ENCODE measurements at places on chromosomes 11 and 22.

DNA sequence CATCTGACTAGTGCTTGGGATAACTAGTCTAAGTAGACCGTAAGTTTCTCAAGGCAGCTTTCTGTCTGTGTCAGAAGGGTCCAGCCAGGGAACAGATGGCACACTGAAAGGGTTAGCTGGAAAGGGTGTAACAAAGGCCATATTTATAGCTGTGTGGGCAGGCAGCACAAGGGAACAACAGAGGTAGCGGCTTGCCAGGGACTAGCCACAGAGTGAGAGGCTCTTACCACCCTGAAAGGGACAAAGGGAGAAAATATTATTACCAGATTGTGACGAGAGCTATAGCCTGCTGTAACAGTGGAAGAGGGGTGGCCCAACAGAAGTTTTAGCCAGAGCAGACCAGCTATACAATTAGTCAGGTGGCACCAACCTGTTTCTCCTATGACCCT is 129.4 kb downstream of the CCDC34 start:
- DNase-seq, result no peak

DNA sequence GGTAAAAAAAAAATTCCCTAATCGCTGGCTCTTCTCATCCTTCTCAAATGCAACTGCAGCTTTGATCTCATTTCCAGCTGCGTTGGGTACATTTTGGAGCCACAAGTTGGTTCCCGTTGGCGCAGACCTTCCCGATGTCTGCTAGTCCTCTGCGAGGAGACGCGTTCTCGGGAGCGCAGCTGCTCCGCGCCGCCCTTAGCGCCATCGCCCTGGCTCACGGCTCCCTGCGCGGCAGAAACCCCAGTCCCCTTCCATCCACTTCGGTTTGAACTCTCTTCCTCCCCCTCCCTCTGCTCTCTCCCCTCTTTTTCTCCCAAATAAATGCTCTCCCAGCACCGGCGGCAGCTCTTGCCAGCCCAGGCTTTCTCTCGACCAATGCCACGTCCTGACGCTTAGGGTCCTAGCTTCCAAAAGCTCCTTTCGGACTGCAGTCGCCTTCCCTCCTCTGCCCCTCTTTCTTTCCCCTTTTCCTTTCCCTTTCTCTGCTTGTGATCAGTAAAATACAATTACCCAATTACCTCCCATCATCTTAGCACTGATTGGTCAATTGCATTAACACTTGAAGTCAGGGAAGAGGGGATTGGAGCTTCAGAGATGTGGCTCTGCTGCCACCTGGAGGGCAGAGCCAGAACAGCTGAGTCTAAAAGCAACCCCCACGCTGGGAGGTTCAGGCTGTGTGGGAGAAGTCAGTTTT is 1165.7 kb downstream of the LRRC4C start:
- DNase-seq, result peak; percentile 50

DNA sequence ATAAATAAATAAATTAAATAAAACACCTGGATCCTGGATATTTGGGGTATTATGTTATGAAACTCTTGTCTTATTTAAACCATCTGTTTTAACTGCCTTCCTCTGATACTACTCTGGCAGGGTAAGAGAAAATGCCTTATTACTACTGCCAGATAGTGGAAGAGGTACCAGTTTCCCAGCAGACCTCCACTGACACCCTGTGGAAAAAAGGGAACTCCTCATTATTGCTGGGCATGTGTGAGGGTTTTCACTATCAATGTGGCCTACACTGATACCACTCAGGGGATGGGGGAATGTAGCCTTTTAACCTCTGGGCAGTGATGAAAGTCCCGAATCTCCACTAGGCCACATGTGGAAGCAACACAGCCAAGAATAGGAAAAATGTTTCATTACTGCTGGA is 121.0 kb downstream of the LUZP2 start:
- no peak for DNase-seq

DNA sequence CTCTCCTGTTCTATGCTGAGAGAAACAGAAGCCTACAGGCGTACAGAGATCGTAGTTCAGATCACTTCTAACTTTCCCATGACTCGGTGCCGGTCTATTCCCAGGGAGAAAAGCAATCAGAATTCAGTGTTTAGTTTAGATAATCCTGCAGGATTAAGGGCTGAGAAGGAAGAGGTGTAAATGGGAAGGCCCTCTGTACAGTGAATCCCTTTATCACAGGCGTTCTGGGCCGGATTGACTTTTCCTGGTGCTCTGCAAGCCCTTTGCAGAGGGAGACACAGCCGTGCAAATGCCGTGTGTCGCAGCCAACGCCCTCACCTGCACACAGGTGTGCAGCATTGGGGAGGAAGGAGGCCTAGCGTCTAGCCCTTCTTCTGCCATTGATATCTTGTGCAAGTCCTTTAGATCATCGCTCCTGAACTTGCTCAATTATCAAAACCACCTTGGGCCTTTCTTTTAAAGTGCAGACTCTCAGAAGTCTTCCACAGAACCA is 90.6 kb downstream of the DSCAML1 start:
- DNase-seq, result no peak

- DNase-seq, result no peak
These were observed 40.2 kb downstream of the RRP8 start for GRCh38 chr11:6563121-6563619.

DNA sequence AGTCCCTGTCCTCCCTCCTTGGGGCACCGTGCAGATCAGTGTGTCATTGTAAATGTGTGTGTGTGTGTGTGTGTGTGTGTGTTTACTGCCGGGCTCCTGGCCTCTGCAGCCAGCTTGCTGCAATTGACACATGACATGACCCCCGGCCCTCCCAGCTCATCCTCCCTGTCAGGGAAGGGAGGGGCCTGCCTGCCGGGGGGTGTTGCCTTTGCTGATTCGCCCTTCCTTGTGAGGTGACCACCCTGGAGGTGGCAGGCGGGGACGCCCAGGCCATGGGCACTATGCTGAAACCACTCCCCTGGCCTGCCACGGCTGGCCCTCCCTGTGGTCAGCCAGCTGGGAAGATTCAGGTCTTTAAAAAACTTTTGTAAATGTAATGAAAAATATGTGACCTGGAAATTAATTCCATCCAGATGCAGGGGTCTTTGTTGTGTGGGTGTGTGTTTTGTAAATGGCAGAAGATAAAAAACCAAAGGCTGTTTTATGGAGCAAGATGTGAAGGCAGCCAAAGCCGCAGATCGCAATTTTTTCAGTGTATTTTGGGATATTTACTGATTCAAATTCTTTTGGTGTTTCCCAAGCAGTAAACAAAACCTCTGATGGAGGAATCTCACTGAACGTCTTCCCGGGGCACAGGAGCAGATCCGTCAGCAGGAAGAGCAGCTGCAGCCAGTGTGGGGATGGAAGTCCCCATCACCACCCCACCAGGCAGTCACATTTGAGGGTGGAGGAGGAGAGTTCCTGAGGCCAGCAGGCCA is 23.2 kb downstream of the SHISAL1 start:
- no peak for DNase-seq

DNA sequence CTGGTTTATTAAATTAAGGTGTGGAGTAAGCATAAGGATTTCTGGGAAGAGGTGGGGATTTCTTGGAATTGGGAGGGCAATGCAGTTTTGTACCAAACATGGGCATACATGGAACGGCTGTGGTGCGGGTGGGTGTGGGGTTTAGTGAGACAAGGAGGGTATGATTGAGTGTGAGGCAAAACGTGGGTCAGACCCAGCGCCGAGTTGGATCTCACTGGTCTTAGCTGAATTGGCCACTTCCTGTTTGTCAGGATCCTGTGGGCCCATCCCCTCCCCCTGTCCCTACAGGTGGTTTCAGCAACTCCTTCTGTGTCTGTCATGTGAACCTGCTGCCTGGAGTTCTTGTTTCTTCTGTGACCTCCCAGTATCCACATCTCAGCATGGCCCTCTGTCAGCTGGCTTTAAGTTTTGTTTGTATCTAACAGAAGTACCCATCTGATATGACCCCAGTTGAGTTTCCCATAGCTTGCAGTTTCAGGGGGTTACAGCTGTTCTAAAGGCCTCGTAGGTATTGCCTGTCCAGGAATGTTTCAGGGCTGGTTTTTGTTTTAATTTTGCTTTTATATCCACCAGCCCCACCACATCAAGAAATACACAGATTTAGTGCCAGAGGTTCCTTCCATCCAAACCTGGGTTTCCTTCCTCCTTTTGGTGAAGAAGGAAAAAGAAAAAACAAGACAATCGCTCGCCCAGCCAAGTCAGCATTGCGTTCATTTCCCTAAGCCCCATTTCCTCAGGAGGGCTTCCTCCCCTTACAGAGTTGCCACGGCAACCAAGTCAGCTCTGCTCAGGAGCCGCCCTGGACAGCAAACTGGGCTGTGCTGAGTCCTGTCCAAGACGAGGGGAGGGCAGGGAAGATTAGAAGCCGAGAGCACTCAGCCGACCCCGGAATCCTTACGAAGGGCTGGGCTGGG is 6.0 kb downstream of the APOL1 start:
- DNase-seq, result peak; percentile 82

GRCh38 chr11:121466063-121466794 is 13.5 kb upstream of the SORL1-AS1 start:
- DNase-seq, result peak; percentile 91

DNA sequence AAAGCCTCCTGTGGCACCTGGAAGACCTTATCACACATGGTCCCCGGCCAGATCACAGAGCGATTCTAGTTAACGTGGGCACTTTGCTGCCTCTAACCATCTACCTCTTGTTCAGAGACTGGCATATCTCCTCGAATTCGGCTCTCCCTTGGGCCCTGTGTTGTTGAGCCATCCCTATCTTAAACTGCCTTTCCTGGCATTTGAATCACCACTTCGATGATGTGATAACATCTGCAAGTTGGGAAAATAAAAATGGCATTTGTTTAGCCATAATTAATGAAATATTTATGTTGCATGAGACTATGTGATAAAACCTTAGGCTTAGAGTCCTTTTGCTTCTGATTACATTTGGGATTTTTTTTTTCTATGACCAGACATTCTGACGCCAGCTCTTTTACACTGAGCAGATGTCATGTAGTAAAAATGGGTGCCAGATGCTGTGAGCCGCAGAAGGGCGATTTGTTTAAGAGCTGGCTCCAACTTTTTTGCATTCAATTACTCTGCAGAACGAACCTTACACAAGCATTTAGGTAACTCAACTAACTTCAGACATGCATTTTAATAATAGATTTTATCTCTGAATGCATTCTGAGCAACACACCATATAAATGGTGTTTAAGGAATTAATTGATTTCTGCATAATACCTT is 58.5 kb upstream of the PARVA start:
- DNase-seq, result peak; percentile 88

GRCh38 chr11:132006884-132007580 is 636.6 kb downstream of the NTM start:
- DNase-seq, result no peak

- no peak for DNase-seq
These were observed 212.4 kb upstream of the SYN3 start for GRCh38 chr22:33270596-33270995.

- DNase-seq, result no peak
These were observed 28.6 kb upstream of the NCAM1 start for GRCh38 chr11:112932593-112932992.

DNA sequence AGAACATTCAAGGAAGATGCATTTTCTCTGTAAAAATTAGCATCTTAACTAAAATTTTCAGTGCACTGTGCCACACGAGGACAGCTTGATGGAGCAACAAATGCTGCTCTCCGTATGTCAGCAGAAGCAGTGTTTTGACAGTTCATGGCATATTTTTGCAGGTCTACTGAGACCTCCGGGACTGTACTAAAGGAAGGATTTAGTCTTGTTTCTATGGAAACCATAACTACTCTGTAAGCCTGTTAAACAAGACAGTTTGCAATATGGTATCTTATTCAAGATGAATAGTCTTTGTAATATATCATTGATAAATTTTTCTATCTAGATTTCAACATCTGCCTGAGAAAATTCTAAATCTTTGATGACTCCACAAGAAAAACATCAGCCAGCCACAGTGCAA is 184.0 kb upstream of the GUCY1A2 start:
- no peak for DNase-seq

GRCh38 chr11:44172966-44173365 is 77.5 kb downstream of the EXT2 start:
- DNase-seq, result no peak

DNA sequence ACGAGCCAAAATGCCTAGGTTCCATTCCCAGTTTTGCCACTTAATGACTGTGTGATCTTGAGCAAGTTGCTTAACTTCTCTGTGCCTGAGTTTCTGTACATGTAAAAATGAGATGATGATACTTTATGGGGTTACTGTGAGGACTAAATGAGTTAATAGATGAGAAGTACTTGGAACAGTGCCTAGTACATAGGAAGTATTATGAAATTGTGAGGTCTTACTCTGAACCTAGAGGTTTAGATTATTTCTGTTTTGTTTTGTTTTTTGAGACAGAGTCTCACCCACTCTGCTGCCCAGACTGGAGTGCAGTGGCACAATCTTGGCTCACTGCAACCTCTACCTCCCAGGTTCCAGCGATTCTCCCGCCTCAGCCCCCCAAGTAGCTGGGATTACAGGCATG is 227.0 kb upstream of the POU2AF2 start:
- no peak for DNase-seq

DNA sequence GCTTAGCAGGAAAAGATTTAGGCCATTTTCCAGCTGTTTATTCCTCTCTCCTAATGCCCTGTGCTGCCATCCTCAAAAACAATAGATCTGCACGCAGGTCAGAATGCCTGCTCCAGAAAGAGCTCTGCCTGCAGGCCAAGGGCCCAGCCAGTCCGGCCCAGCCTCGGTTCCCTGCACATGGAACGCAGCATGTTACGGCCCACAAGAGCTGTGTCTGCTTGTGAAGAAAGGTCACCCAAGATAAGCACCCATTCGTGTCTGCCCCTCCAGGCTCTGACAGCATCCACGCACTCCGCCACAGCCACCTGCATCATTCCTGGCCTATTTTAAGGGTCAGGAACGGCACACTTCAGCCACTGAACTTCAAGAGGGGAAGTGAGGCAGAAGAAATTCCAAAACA is 152.2 kb downstream of the SPATA19 start:
- DNase-seq, result no peak

GRCh38 chr11:23520226-23520960 is 660.1 kb upstream of the CCDC179 start:
- DNase-seq, result no peak

DNA sequence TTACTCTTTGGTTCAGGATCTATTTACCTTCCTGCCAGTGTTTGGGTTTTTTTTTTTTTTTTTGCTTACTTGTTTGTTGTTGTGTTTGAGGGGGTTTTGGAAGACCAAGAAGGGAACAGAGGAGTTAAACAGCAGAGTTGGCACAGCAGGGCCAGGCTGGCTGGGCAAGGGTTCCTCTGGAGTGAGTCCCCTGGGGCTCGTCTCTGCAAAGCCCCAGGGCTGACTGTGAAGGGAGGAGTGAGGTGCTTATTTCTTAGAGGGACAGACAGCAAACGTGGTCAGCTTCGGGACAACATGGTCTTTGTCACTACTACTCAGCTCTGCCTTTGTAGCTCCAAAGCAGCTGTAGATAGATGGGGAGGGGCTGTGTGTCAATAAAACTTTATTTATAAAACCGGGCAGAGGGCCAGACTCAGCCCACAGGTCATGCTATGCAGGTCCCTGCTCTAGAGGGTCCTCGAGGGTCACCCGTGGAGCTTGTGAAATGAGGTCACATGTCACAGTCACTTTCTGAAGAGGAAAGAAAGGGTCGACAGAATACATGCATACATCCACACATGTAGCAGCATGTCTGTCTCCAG is 1404.7 kb downstream of the BRD1 start:
- DNase-seq, result no peak

- DNase-seq, result no peak
These were observed at the start of gene ACTN3 for GRCh38 chr11:66546368-66546965. TSS of gene ACTN3 (plus strand) at chr11:66546903. CDS start at chr11:66546938, 35 bp downstream.

All from NCI-H2029 (cell line).